ENCODE measurements at places on chromosomes 7 and 10.

GRCh38 chr7:141313896-141314295, 237.3 kb upstream of the AGK start:
- DNase-seq, result no peak

DNA sequence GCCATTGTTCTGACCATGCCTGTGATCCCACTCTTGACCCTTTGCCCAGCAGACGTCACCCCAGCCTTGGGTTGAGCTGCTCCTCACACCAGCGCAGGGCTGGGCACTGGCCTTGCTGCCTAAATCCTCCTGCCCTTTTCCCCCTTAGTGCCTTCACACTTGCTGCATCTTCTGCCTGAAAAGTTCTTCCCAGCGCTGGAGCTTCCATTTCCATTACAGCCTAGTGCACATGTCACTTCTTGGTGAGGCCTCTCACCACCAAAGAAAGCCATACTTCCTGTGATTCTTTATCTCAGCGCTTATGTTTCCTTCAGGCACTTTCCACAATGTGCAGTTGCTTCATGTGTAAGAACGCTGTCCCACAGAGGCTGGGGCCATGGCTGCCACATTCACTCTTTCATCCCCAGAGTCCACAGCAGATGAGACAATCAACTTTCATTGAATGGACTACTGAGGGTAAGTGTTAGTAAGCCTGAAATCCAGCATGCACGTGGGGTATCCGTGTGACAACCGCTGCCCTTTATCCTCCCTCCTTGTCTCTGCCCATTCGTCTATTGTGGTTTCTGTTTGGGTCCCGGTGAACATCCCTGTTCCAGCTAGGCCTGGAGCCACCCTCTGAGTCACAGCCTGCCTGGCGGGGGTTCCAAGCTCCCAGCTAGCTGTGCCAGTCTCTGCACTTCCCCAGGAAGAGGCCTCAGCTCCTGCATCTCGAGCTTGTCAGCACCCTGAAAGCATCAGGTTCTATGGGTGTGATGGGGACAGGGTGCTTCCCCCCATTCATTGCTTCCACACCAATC, 37.3 kb downstream of the ADRA2A start:
- DNase-seq, result no peak

- DNase-seq, result no peak
Observed at GRCh38 chr7:36006636-36007229, 146.3 kb upstream of the EEPD1 start.

DNA sequence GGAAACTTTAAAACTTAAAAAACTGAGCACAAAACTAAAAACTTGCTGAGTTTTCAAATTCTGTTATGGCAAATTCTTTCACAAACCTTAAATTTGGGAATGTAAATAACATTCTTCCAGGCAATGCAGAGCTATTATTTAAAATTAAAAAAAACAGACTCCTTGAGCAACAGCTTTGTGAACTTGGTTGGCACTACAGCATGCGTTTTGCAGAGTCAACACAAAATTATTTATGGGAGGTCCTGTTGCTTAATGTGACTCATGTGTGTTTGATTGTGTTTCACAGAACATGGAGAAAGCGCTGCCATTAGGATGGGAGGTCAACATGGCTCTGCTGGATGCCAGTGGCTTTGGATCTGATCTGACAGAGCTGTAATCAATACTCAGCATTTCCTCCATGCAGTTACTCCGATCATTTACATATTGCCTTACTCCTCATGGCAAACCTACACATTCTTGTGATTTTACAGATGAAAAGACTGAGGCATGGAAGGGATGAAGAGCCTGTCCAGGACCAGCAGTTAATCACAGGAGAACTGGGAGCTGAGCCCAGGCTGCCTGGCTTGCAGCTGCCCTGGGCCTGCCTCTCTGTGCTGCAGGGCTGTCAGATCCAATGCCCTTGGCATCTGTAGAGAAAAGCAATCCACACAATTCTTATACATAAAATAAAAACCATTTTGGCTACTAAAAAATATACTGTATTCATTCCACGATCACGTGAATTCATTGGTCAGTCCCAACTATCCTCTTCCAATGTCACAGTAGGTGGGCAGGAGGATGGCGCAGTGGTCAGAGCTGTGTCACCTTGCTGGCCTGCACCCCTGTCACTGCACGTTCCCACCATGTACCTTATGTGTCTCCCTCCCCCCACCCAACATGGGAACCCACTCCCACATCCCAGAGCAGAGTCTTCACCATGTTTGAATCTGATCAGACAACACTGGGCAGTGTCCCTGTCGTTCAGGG, 200.9 kb downstream of the CXCL12 start:
- DNase-seq, result no peak

GRCh38 chr7:78326189-78326588, 527.6 kb downstream of the PHTF2 start:
- DNase-seq, result no peak
